Regular cardiac myocyte (primary cell): ENCODE measurements at places on chromosomes 12 and 14. TPM values are rescaled to one million over a fixed set of nuclear protein-coding genes. Genes with fewer than 3 reads are reported as not detected.

TOMM20L gene
- not detected in 2 replicates for total RNA-seq

KLRK1 gene
- not detected in 2 replicates for total RNA-seq

KLRC2 gene
- not detected in 2 replicates for total RNA-seq

SOAT2 gene
- 0.19 TPM in 1 of 2 replicates, not detected in the other for total RNA-seq

CACNA2D4 gene
- under 0.01 and 0.38 TPM in 2 replicates for total RNA-seq

BCL2L14 gene
- not detected in 2 replicates for total RNA-seq

PAPLN gene
- 1.3 and 6.5 TPM in 2 replicates for total RNA-seq

TEX22 gene
- 0.19 and 0.28 TPM in 2 replicates for total RNA-seq

EPYC gene
- not detected in 2 replicates for total RNA-seq

FAR2 gene
- total RNA-seq = 14.4 and 17.4 TPM in 2 replicates

GPR132 gene
- not detected in 2 replicates for total RNA-seq

LTB4R gene
- total RNA-seq = 1.5 and 1.7 TPM in 2 replicates

DPY19L2 gene
- 1.9 and 5.1 TPM in 2 replicates for total RNA-seq

PUS7L gene
- total RNA-seq = 29.9 and 32.0 TPM in 2 replicates

AQP5 gene
- 0.19 TPM in 1 of 2 replicates, not detected in the other for total RNA-seq

CLEC2A gene
- not detected in 2 replicates for total RNA-seq

WIF1 gene
- total RNA-seq = not detected in 2 replicates

KRT73 gene
- total RNA-seq = not detected in 2 replicates

MANSC4 gene
- total RNA-seq = not detected in 2 replicates

SLC38A4 gene
- total RNA-seq = 0.28 and 1.7 TPM in 2 replicates

RNF212B gene
- not detected in 2 replicates for total RNA-seq
